ENCODE measurements at places on chromosomes 7 and 10.

- DNase-seq, result no peak
Measured at GRCh38 chr7:112497481-112497880, 16.7 kb downstream of the LSMEM1 start.

- DNase-seq, result no peak
Measured at GRCh38 chr7:44823255-44823781, 24.6 kb downstream of the H2AZ2 start.

DNA sequence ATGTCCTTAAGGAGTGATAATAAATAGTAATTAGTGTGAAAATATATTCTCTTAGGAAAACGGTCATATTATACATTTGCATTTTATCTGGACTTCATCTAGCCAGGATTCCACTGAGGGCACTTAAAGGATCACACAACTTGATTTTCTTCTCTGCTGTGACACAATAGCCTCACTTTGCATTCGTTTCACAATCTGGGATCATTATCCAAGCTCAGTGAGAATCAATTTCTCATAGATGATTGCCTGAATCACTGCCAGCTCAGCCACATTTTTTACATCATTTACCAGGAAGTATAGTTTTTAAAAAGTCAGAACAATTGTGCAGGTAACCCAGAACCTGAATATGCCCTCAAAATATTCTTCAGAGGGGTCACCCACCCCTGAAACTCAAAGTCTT is 68.9 kb downstream of the PTPRZ1 start:
- no peak for DNase-seq

DNA sequence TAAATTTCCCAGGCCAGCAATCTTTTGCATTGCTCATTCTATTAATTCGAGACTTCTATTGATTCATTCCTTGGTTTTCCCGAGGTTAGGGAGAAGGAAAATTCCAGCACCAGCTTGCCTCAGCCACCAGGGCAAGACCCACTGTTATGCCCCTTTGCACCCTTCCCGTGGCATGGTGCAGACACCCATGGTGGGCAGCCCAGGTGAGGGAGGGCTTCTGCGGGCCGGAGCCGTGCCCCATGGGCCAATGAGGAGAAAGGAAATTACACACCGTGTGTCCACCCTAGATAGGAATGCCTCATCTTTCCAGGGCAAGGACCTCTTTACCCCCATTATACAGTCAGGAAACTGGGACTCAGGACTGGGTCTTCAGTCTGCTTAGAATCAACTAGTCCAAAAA is 4.5 kb upstream of the GRID1 start:
- no peak for DNase-seq

DNA sequence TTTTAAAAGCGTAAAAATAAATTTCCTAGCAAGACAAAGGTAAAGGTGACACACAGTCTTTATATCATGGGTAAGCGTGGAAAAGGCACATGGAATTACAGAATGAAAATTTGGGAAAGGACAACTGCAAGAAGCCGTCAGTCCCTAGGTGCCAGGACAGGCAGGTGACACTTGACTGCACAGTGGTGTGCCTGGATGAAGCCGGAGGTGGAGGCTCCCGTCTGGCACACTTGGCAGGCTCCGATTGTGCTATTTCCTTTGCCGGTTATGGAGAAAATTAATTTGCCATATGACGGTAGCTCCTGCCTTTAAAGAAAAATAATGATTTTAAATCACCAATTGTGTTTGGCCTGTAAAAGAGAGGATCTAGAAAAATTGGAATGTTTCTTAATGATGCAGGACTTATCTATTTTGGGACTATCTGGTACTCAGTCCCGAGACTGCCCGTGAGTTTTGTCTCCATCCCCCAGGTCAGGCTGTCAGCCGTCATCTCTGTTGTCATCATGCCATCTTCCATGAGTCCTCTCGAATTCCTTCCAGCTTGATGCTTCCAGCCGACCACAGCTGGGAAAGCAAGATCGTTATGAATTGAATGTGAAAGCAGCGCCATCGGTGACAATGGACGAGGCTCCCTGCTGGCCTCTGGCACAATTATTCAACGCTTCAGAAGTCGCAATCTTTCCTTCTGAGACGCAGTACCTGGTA is 56.2 kb upstream of the MGMT start:
- no peak for DNase-seq

DNA sequence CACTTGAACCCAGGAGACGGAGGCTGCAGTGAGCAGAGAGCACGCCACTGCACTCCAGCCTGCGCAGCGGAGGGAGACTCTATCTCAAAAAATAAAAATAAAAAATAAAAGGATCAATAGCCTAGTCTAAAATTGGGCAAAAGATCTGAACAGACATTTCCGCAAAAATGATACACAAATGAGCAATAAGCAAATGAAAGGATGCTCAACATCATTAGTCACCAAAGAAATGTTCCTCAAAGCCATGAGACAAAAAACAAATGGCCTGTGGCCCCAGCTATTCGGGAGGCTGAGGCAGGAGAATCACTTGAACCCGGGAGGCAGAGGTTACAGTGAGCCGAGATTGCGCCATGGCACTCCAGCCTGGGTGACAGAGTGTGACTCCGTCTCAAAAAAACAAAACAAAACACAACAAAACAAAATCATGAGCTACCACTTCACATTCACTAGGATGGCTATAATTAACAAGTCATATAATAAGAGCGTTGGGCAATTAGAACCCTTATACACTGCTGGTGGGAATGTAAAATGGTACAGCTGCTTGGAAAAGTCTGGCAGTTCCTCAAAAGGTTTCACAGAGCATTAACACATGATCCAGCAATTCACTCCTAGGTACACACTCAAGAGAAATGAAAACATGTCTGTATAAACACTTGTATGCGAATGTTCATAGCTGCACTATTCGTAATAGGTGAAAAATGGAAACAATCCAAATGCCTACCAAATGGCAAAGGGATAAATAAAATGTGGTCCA is 3.1 kb downstream of the DAGLB start:
- no peak for DNase-seq

- DNase-seq, result no peak
Measured at GRCh38 chr10:58385784-58386112, 538 bp downstream of the TFAM start.

- no peak for DNase-seq
Measured at GRCh38 chr10:51656503-51656902, 42.9 kb downstream of the CSTF2T start.

- DNase-seq, result peak; percentile 17
Measured at GRCh38 chr10:114306116-114306973, 67.3 kb downstream of the VWA2 start.

- no peak for DNase-seq
Measured at GRCh38 chr10:122650331-122650730, 49.3 kb downstream of the C10orf120 start.

DNA sequence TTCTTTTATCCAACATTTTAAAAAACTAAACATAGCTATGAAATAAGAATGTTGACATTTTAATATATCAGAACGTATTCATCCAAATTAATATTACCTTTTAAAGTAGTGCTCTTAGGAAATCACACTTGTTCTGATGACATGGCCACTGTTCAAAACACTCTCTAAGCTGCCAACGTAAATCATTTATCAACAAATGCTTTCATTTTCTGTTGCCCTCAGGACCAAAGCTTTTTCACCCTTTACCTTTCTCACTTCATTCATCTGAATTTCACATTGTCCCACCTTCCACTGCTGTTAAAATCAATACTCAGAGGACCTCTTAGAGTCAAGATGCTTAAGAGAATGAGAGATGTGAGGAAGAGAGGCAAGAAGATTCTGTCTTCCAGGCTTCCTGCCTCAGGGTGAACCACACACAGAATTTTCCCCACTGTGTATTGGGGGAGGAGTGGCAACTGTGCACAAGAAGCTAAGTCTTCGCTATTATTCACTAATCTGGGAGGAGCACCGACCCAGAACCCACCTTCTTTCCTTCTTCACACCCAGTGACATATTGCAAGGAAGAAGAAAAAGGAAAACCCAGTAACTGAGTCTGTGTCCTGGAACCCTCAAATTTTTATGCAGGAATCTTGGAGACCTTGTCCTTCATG is 21.0 kb downstream of the HIBADH start:
- DNase-seq, result no peak

GRCh38 chr10:59623133-59624121 is 86.2 kb downstream of the SLC16A9 start:
- no peak for DNase-seq

DNA sequence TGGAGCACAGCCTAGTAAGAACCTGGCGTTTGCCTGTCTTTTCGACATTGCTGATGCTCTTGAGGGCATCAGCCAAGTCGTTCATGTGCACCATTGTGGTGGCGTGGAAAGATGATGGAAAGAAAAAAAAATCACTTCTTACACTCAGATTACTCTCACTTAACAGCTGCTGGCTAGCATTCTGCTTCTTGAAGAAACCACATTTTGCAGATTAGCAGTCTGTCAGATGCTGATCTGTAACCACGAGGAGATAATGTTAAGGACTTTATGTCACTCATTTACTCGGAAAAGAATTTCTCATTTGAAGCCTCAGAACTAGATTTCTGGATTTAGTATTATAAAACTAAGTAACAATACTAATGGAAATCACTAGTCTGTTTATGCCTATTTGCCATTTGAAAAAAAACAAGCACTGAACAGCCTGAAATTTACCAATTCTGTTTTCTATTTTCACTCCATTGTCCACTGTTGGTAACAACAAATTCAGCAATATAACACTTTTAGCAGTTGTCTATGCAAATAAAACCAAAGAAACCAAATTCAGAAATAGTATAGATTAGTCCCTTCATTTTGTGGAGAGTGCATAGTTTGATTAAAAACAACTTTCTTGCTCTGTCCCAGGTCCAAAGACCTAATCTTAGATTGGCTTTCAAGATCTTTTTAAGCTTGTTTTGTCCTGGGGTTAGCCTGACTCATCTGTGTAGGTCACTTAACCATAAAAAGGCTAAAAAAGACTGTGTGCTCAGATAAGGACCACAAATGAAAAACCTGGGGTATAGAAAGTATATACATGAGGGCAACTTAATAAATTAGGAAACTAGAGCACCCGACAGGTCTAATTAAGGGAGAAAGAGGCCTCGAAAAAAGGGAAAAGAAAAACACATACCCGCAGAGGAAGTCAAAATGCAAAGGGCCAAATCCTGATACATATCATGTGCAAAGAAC is 67.5 kb downstream of the NT5C2 start:
- DNase-seq, result no peak

DNA sequence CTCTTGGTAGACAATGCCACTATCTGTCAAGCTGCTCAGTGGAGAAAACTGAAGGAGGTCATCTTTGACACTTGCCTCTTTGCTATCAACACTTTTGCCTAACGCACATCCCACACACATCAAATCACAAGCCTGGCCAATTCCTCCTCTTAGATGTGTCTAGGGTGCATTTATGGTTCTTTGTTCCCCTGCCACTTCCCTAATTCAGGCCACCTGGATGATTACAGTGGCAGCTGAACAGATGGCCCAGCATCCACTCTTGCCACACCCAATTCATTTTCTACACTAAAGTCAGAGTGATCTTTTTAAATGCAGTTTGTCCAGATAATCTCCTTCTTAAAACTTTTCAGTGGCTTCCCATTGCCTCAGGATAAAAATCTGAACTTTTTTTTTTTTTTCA is 58.6 kb downstream of the LAMB4 start:
- no peak for DNase-seq

GRCh38 chr10:3728563-3728962 is 56.4 kb downstream of the KLF6 start:
- DNase-seq, result no peak

DNA sequence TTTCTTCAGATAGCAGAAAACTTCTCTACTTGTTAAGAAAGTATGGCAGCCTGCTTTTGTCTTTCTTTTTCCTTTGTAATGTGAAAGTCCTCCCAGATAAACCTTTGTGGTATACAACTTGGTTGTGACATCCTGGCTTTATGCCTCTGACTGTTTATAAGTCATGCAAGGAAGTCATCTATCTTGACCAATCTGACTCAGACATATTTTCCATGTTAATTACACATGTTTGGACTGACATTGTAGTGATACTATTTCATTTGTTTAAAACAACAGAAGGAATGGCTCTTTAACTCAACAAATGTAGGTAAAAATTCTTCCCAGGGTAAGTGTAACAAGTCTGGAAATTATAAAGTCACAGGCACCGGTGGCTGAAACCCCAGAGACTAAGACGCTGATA is 341.6 kb upstream of the MEOX2 start:
- peak; percentile 16 for DNase-seq

- no peak for DNase-seq
Measured at GRCh38 chr7:36712015-36712414, 12.3 kb downstream of the AOAH start.

GRCh38 chr7:138979226-138979979 is 1.8 kb downstream of the KIAA1549 start:
- DNase-seq, result no peak

- DNase-seq, result no peak
Measured at GRCh38 chr7:80676404-80676803, 38.0 kb downstream of the CD36 start.

GRCh38 chr7:54189330-54189729 is 352.8 kb upstream of the VSTM2A start:
- DNase-seq, result no peak

DNA sequence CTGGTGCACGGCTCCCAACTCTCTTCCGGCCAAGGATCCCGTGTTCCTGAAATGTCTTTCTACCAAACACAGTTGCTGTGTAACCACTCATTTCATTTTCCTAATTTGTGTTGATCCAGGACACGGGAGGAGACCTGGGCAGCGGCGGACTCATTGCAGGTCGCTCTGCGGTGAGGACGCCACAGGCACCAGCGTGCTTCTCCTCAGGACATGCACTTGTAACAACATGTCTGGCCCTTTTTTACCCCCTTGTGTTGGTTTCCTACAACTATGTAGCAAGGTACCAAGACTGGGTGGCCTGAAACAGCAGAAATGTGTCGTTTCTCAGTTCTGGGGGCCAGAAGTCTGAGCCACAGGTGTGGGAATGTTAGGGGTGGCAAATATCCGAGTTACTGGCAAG is 18.2 kb downstream of the CALML5 start:
- DNase-seq, result no peak

- no peak for DNase-seq
Measured at GRCh38 chr7:116547347-116547746, 22.5 kb downstream of the CAV1 start.

DNA sequence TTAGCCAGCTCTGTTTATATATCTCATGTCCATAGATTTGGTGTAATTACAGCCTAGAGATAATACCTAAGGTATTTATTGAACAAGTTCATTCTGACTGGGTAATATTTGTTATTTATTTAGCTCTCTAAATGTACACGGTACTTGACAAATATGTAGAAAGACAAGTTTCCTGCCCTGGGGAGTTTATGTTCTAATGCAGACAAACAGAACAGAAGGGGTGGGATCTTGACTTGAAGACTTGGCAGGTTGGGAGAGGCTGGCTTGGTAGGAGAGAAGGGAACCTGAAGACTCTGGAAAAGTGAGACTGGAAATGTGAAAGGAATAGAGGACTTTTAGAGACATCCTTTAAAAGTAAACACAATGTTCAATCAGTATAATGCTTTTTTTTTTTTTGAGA is 97.7 kb upstream of the CDK6 start:
- DNase-seq, result no peak

DNA sequence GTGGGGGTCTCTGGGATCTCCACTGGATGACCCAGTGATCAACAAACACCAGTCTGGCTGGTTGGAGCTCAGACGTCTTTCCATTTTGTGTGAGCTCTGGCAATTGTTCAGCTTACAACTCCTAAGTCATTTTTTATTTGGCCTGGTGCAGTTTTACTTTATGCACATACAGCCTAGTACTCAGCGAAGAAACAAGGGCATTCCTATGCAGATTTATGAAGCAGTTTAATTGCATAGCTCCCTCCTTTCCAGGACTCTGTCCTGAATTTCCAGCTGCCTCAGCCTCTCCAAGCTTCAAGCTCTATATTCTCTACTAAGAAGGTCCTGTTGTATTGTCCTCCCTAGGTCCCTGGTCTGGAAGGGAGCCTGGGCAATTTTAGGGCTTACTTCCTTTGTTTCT is 145.6 kb upstream of the GALNT17 start:
- no peak for DNase-seq

- peak; percentile 74 for DNase-seq
Measured at GRCh38 chr7:18829858-18830285, 287.6 kb downstream of the TWIST1 start.
